ENCODE measurements at places on chromosomes 13 and 19.
A peak's percentile ranks its signal among the peaks of the same experiment; 100 is the strongest.

- DNase-seq, result no peak
Measured at GRCh38 chr13:99086267-99087097, 108.6 kb upstream of the DOCK9 start.

DNA sequence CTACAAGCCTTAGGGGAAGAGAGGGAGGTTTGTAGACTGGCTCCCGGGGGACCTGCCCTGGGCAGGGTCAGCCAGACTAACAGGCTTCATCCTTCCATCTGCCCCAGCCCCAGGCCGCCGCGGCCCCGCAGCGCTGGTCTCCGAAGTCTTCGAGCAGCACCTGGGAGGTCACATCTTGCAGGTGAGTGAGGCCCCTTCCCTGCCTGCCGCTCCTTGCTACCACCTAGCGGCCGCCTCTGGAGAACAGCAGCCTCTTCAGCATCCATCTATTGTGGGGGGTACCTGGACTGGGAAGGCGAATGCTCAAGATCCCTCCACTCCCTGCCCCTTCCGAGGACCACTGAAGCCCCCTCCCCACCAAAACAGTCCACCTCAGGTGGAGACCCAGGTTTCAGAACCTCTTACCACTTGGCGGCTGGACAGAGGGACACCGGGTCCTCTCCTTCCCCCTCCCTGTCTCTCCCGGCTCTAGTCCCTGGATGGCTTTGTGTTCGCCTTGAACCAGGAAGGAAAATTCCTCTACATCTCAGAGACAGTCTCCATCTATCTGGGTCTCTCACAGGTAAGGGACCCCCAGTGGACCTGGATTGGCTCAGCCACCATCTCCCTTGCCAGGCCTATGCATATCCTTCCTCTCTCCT lies 12.7 kb downstream of the NPAS1 start:
- no peak for DNase-seq

DNA sequence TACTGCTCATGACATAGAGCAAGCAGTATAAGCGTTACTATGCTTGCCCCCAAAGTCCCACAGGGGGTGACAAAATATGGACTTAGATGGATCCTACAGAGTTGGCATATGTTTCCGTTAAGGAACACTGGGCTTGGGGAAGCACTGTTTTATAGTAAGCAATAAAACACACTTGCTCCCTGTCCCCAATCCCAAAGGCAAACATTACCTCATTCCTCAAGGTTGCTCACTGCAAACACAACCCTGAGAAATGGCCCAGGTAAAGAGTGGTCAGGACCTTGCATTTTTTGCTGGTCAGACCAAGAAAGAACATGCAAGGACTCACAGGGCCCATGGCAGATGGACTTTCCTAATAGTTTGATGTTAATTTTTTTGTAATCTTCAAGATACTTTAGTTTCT lies 32.3 kb downstream of the UGGT2 start:
- DNase-seq, result no peak

DNA sequence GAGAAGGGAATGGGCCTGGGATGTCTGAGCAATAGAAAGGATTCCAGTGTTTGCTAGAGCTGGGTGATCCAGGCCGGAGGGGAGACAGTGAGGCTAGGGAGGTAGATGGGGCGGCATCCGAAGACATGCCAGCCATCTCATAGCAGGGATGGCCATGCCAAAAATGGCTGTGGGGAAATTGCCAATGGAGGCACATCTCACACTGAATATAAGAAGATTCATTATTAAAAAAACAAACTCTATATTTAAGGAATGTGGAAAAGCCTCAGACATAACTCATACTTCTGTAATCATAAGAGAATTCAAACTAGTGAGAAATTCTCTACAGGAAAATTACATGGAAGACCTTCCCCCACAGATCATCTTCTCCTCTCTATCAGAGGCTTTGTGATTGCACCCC lies 289.2 kb downstream of the FGF9 start:
- DNase-seq, result no peak

- no peak for DNase-seq
Measured at GRCh38 chr13:25843692-25844091, 208.1 kb downstream of the SHISA2 start.

DNA sequence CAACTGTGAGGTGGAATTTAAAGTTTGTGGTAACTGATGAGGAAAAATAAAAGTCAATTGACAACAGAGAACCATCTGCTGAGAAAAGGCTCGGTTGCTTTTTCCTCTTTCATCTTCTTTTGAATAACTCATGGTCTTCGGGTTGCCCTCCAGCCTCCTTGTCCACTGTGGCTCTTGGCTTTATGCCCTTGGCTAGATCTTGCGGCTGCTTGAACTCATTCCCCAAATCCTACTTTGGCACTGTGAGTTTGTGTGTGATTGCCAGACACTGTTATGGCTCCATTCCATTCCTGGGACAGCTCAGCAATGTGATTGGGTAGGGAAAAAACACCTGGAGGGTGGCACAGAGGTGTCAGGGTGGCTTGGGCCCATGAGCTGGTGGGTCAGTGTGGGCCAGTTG lies 387.4 kb downstream of the DLEU7 start:
- DNase-seq, result no peak

DNA sequence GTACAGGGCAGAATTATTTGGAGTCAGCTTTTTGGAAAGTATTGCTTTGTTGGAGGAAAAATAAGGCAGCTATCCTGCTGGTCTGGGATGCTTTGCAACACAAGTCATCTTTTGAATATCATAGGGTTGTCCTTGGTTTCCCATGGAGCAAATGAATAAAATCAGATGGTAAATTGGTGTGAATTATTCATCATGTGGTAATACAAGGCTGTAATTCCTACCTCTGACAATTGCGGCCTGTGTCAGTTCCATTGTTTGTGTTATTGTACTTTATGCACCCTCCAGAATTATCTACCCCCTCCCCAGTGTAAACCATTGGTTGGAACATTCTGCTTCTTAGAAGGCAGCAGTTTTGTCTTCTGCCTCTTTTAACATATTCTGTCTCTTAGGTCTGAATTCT lies 46.2 kb downstream of the RNASEH2B start:
- no peak for DNase-seq

- no peak for DNase-seq
Measured at GRCh38 chr13:36764957-36765356, 54.1 kb upstream of the RFXAP start.

DNA sequence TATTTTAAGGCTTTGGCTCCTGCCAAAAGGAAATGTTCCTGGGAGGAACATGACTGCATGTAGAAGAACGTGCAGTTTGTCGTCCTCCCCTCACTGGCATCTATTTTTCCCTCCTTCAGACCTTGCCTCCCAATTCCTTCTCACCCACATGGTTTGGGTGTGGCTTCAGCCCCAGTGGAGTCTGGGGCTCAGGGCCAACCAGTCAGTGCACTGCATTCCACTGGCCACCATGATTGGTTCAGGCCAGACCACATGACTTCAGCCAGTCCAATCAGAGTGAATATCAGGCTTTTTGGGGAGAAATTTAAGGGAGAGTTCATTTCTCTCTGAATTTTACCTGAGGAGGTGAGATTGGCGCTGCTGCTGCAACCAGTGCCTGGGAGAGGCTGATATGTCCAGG lies 171.6 kb downstream of the ZIC5 start:
- DNase-seq, result no peak

- DNase-seq, result no peak
Measured at GRCh38 chr19:17726136-17726741, 7.0 kb downstream of the MAP1S start.

GRCh38 chr19:27775395-27775794 lies 1437.6 kb downstream of the UQCRFS1 start:
- no peak for DNase-seq

DNA sequence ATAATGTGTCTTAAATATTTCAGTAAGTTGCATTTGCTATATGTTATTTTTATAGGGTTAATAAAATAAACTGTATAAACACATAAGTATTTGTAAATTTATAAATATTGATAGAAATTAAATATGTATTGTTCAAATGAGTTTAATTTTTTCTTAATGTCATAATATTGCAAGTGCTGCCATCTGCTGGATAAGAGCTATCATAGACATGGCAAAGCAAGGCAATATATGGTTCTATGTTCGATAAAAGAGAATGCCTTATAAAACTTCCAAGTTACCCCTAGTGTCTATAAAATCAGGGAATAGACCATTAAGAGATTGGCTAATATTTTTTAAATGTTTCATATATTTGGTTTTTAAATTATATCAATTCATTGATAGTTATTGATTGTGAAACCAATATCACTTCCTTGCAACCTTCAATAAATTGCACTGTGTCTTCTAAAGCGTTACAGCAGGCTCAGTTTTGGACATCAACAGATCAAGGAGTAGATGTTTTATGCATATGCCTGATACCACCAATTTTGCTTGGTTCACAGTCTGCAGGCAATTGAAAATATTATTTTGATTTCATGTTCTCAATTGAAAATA lies 29.0 kb upstream of the SLITRK6 start:
- DNase-seq, result no peak

GRCh38 chr13:38697628-38698333 lies 10.9 kb downstream of the FREM2 start:
- no peak for DNase-seq

DNA sequence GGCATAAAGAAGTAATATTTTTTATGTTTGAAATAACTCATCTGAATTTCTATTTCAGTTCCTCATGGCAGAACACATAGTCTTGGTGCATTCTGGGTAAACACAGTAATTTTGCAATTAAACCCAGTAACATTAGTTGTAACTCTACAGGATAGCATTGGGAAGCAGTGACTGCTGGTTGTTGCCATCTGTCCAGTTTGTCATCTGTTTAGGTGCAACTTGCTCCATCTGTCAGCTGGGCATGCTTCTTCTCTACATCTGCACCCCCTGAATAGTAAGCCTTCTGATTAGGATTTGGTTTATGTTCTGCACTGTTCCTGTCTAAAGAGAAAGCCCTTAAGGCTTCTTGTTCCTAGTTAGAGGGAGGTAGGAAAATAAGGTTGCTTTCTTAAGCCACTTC lies 63.5 kb upstream of the CSNK1A1L start:
- no peak for DNase-seq

GRCh38 chr13:113650275-113650674 lies 7.7 kb downstream of the ATP4B start:
- DNase-seq, result no peak

DNA sequence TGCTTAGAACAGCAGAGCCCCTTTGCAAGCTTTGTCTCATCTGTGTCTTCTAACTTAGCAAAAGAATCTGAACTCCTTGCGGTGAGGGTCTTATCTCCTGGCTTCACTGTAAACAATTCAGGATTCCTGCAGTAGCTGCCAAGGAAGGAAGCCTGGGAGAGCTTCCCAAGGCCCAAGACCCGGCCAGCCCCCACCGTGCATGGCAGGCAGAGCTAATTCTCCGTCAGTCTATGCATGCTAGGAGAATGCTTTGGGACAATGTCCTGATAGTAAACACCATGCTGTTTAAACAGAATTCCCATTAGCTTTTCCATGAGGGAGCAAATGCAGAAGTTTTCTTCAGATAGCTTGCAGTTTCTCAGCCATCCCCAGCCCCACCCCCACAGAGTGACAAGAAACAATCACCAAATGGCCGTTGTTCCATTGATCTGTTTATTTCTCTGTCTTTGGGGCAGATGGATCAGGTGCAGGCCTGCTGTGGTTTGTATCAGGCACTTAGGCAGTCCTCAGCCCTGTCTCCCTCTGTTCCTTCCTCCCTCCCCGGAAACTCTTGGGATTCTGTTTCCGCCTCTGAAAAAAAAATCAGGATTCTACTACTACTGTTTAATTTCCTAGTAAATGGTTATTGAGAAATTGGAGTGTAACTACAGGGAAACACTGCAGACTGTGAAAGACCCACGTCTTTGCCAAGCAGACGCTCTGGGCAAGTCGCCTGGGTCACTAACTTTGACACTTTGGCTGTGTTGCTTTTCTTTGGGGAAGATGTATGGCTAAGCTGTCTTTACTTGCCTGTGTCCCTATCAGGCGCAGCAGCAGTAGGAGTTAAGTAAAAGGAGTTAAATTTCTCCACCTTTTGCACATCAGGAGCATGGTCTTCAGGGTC lies 40.7 kb upstream of the SPATA13 start:
- no peak for DNase-seq

DNA sequence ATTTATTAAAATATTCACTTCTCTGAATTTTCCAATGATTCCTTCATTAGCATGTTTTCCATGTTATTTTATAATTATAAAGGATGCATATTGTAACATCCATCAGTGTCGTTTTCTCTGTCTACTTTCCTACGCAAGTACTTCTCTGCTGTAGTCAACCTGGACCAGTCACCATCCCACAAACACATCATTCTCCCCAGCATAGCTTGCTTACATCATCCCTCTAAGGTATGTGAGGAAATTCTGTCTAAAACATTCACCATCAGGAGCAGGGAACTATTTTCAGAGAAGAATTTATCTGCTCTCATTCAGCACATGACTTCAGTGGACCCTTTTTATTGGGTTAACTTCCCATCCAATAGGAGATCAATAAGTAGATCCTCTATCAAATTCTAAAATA lies 806.1 kb upstream of the ARGLU1 start:
- no peak for DNase-seq

- no peak for DNase-seq
Measured at GRCh38 chr19:45508417-45508860, 1.2 kb downstream of the VASP start.

- no peak for DNase-seq
Measured at GRCh38 chr13:32881777-32882145, 134.5 kb upstream of the KL start.

- no peak for DNase-seq
Measured at GRCh38 chr13:57846600-57847173, 215.1 kb downstream of the PCDH17 start.

GRCh38 chr13:111494641-111495040 lies 174.2 kb downstream of the TEX29 start:
- DNase-seq, result no peak

- no peak for DNase-seq
Measured at GRCh38 chr19:3499738-3500428, 591 bp downstream of the DOHH start.

- DNase-seq, result peak; percentile 43
Measured at GRCh38 chr13:80276371-80277289, 64.3 kb downstream of the SPRY2 start.

GRCh38 chr13:83077499-83077898 lies 804.8 kb downstream of the SLITRK1 start:
- no peak for DNase-seq

DNA sequence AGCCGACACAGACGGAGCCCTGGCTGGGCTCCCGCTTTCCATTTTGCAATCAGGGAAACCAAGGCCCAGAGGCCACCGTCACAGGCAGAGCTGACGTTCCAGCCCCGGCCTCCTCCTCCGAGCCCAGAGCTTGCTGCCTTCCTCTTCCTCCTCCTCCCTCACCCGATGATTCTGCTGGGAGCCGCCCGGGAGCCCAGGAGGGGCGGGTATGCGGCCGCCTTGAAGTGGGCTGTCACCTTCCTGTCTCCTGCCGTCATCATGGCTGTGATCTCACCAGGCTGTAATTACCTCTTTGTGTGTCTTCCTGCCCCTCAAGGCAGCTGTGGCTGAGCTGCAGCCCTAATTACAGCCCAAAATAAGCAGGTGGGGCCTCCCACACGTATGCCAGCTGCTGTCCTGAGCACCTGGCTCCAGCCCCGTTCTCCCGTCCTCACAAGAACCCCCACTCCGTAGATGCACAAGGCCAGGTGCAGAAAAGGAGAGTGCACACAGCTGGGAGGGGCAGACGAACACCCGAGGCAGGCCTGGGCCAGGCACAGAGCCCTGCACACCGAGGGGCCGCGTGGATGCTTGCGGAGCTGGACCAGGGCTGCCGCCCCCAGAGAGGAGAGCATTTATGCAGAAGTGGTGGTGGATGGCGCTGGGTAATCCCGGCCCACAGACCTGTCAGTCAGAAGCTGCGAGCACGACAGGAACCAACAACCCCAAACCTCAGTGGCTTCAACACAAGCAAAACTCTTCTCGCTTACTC lies 4.0 kb downstream of the TPGS1 start:
- DNase-seq, result peak; percentile 14

- DNase-seq, result no peak
Measured at GRCh38 chr13:47990427-47990826, 10.6 kb downstream of the SUCLA2 start.
